ENCODE measurements at places on chromosomes 1 and 21.

- no peak for DNase-seq
Observed at GRCh38 chr1:200542162-200542561, 78.4 kb downstream of the KIF14 start.

DNA sequence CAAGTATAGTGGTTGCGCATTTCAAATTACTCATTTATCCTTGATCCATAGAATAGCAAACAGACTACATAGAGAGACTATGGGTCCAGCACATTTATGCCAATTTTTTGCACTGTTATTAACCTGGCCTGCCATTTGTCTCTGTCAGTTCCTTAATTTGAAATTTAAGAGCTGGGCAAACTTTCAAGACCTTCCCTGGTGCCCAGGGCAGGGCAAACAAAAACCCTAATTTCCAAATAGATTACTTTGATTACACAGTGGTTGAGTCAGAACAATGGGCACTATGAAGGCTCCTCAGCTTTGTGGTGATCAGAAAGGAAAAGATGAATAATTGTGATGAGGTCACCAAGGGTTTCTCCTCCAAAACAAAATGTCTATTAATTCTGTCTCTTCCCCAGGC, 80.6 kb downstream of the TNFSF18 start:
- no peak for DNase-seq

GRCh38 chr1:11704194-11704529, 12.7 kb downstream of the DRAXIN start:
- DNase-seq, result no peak

DNA sequence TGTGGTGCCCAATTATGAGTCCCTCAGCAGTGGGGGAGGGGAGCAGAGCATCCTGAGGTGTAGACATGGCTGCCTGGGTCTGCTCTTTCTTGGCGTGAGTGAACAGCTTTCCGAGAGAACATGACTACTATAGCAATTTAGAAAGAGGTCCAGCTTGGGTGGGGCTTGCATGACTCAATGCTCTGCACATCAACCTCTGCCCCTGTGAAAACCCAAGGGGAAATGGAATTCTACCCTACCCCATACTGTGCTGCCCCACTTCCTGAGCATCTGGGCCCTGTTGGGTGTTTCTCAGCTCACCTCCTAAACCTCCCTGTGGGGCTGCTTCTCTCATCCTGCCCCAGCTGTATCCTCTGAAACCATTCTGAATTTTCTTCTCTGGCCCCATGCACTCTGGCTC, 8.2 kb upstream of the AZIN2 start:
- DNase-seq, result no peak
